ENCODE measurements at places on chromosomes 12 and 14.
A peak's percentile ranks its signal among the peaks of the same experiment; 100 is the strongest.

GRCh38 chr12:110957652-110958051, 37.3 kb upstream of the MYL2 start:
- peak; percentile 12 for DNase-seq

GRCh38 chr12:76639646-76640045, 80.1 kb upstream of the OSBPL8 start:
- DNase-seq = no peak

DNA sequence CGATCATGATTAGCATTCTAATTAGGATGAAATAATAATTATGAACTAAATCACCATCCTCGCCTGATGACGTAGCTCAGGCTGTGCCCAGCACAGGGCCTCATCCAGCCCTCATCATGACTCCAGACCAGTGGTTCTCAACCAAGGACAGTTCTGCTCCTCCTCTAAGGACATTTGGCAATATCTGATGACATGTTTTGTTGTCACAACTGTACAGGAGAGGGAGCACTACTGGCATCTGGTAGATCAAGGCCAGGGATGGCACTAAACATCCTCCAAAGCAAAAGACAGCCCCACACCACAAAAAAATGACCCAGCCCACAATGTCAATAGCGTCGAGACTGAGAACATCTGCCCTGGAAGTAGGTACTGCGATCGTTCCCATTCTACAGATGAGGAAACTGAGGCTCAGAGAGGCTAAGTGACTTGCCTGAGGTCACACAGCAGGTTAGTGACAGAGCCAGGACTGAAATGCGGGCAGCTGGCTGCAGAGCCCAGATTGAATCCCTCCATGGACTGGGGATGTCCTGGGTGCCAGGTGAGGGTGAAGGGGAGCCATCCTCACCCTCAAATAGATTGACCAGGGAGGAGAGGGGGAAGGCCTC, 15.5 kb downstream of the TRPV4 start:
- no peak for DNase-seq

DNA sequence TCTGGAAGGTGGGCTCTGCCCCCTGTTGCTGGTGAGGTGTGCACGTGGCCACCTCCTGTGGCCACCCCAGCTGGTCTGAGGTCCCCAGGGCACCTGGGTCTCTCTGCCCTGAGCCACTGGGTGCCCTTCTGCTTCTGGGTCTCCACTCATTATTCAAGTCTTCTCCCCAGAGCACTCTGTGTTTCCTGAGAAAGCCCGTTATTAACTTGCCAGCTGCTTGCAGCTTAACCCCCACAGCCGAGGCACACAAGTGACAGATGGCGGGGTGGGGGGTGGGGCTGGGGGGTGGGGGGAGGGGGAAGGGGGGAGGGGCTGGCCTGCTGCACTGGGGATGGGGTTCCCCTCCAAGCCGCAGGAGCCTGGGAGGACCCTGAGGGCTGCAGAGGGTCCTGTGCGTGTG, 40.5 kb downstream of the FBRSL1 start:
- no peak for DNase-seq

DNA sequence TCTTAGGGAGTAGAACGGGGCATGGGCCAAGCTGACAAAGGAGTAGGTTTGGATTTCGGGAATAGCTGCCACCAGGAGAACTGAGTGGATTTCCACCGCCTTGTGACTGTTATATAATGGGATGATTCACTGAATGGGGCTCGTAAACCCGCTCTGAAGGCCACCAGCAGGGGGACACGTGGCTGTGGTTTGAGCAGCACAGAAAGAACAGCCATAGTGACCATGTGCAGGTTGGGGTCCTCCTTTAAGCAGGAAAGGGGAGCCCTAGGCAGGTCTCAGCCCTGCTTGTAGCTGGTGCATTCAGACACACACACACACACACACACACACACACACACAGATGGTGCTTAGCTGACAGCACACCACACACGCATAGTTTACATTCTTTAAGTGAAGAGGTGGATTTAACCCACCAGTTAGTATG, 8.6 kb upstream of the ASB2 start:
- DNase-seq = peak; percentile 51

GRCh38 chr12:95528431-95528830, 22.8 kb downstream of the USP44 start:
- no peak for DNase-seq

GRCh38 chr12:69243099-69244084, 4.0 kb downstream of the CPSF6 start:
- no peak for DNase-seq

DNA sequence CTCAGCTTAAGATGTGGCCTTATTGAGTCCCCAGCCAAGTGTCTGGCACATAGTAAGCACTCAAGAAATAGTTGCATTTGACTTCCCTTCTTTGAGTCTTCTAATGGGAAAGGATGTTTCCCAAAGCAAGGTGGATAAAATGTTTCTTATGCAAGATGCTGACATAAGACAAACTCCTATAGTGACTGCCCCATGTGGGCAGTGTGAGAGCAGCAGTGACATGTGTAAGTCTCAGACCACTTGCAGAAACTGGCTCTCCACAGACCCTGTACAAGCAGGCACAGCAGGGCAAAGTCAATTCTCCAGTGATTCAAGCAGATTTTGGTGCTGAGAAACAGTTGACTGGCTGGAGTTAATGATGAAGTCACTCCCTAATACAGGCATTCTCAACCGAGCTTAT, 255.3 kb downstream of the ANO2 start:
- no peak for DNase-seq

DNA sequence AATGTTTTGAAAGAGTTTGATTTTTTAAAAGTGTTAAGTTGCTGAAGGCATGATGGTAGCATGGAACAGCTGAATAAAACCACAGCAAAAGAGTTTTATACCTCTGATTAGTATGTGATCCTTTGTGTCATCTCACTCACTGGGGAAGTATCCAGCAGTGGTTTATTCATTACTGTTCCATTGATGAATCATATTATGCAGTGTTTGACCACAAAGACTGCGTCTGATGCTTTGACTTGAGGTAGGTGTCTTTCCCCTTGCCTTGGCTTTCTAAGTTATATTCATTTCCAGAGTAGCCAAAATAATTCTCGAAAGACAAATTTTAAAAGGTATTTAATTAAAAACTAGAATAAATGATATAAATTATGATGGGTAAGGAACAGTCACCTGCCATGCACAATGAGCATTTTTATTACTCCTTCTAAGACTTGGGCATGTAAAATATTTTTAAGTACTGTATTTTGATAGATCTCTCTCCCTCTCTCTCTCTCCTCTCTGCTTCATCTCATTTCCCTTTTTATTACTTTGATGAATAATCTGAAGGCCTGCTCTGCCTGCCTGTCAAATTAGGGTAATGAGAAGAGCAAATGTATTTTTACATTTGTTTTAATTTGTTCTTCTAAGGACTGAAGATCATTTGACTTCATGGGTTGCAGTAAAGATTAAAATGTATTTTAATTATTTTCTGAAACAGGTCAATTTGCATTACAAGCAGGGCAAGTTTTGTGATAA, 164.9 kb downstream of the NAV3 start:
- peak; percentile 3 for DNase-seq

DNA sequence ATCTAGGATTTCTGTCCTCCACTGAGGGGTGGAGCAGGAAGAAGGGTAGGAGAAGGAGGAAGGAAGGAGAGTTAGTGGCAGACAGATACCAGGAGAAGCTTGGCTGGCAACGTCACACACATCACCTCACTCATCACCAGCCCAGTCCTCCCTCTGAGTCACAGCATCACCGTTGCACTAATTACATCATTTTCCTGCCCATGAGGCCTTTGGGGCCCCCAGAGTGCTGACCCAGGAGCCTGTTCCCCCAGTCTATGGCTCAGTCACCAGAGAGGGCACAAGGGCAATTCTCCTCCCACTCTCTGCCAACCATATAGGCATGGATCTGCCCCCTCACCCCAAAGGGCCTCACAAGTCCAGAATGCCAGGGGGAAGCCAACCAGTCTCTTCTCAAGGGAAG, 4.6 kb downstream of the RND1 start:
- no peak for DNase-seq

DNA sequence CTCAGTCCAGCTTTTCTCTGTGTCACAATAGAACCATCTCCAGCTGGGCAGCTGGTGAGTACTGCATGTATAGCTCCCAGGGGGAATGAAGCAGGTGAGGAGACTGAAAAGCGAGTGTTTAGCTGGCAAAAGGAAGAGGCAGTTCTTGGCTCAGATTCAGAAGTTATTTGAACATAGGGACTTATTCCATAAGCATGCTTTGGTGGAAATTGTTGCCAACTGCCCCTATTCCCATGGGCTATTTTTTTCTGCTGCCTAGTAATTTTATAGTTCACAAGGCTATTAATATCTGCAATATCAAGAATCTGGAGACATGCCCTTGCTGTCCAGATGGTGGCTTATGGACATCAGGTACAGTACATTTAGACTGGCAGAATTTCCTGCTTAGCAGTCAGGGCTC, 1112.7 kb downstream of the LRFN5 start:
- DNase-seq = no peak

- no peak for DNase-seq
Measured at GRCh38 chr12:16090974-16091373, 179.8 kb downstream of the DERA start.

DNA sequence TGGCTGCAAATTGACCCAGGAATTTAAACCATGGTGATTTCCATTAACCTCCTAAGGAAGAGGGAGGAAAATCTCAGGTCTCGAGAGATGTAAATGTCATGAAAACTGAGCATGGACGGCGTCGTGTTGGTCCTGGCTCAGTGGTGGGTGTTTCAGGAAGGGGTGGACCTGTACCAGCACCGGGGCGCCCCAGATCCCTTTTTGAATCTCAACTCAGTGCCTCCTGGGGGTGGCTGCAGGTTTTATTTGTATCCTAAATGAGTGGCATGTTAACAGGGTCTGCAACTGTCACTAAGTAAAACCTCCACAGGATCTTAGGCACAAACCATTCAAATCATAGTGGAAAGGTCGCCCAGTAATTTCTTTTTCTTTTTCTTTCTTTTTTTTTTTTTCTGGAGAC, 101.3 kb downstream of the ASCL4 start:
- DNase-seq = no peak

DNA sequence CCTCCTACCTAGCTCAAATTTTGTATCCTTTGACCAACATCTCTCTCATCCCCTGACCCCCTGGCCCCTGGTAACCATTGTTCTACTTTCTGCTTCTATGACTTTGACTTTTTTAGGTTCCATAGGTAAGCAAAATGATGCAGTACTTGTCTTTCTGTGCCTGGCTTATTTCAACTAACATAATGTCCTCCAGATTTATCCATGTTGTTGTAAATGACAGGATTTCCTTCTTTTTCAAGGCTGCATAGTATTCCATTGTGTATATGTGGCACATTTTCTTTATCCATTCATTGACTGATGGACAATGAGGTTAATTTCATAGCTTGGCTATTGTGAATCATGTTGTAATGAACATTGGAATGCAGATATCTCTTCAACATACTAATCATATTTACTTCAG, 170.1 kb downstream of the DPY19L2 start:
- DNase-seq = no peak

- no peak for DNase-seq
Measured at GRCh38 chr12:114765960-114766691, 82.2 kb upstream of the TBX3 start.

- no peak for DNase-seq
Measured at GRCh38 chr12:56223571-56224101, 506 bp upstream of the NABP2 start.

DNA sequence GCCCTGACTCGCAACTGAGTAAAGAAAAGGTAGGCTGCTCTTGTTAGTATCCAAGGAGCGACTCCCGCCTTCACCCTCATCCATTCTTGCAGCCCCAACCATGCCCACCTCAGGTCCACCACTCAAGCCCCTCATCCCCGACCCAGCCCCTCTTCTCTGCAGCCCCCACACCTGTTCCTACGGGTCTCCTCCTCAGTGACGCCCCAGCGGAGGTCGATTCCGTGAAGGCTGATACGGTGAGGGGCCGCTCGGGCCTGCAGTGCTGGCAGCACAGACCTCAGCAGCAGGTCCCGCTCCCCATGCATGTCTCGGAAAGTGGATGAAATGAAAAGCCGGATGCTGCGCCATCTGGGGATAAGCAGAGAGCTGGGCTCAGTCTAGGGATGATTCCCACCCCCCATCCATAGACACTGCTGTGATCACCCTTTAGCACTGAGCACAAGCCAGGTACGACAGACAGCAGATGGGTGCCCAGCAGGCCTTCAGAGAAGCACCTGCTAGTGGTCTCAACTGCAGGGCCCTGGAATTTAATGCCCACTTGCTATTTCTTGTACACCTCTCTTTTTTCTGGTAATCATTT, 26.9 kb downstream of the TEP1 start:
- DNase-seq = no peak

GRCh38 chr12:114684870-114685273, 897 bp upstream of the TBX3 start:
- DNase-seq = no peak

DNA sequence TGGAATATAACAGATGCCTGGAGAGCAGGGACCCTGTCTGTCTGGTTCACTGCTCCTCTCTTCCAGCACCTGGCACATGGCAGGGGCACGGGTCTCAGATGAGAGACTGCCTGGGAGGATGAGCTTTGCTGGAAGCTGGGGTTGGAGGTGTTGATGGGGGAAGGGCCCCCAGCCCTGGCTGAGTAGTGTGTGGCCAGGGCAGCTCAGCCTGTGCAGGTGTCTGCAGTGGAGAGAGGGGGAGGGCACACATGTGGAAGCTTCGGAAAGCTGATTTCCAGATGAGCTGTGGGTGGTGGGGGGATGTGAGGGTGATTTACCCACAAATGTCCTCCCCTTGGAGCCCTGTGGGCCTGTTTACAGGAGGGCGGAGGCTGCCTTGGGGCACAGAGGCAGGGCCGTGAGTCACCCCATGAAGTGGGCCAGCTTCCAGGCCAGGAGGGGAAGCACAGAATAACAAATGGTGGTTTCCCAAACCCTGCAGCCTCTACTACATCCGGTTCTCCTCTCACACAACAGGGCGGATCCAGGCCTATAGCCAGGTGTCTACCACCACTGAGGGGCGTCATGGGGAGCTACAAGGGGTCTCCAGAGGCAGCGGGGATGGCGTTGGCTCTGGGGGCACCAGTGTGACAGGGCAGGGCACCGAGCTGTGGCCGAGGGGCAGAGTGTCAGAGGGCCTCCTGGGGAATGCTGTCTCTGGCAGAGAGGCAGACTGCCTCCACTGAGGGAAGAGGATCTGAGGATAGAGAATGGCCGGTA, 11.0 kb downstream of the KRT7 start:
- peak; percentile 98 for DNase-seq

DNA sequence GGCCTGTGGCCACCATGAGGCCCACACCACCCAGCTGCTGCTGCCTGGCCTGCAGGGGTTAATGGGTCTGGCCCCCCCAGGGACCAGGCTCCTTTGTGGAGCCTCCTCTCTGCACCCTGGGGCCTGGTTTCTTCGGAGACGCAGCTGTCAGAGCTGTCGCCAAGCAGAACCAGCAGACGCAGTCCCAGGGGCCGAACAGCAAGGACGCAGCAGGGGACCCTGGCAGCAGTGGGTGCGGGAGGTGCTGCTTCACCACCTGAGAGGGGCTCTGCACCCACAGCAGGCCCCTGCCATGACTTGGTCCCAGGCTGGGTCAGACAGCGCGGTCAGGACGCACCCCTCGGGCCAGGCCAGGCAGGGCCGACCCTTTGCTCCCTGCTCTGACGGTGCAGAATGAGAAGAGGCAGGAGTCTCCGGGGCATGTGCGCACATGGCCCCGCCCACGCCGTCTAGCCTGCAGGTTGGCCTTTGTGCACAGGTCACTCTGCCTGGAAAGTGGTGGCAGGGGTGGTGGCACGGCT, 30.5 kb downstream of the JAG2 start:
- DNase-seq = no peak
